Putamen (tissue), 1 donor: ENCODE measurements at places on chromosomes 11 and 22.

DNA sequence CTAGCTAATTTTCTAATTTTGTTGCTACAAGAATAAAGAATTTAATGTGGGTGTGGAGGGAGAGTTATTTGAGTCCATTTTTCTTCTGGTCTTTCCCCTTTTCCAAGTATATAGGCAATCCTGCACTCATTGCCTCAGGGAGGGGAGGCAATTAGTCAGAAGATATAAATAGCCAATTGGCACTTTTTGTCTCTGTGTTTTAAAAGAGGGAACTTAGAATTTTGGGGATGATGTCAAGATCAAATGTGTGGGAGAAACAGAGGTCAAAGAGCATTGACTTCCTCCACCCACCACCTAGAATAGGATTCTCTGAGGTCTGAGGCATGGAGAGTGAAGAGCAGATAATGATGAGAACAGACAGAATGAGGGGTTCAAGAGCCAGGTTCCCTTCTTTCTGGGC, 120.3 kb upstream of the ZC3H12C start:
- no peak for DNase-seq

- no peak for DNase-seq
Observed at GRCh38 chr22:50522806-50523438, 2.5 kb downstream of the SCO2 start.

DNA sequence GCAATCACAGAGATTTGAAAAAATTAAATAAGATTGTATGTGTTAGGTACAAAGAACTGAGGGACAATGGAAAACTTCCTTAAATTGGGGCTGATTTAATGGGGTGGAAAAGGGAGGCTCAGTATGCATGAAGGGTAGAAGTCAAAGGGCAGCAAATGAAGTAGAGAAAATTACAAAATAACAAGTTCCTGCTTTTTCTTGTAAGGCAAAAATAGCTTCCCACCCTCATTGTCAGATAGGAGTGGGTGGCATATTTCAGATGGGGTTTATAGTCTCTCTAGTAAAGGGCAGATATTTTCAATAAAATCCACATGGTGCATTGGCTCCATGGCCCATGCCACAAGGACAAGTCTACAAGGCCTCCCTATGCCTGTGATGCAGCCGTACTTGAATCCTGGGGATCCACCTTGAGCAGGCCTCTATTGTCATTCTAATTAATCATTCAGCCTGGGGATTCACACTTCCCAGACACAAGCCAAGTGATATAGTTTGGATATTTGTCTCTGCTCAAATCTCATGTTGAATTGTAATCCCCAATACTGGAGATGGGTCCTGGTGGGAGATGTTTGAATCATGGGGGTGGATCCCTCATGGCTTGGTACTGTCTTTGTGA, 36.7 kb upstream of the SESN3 start:
- DNase-seq = no peak

DNA sequence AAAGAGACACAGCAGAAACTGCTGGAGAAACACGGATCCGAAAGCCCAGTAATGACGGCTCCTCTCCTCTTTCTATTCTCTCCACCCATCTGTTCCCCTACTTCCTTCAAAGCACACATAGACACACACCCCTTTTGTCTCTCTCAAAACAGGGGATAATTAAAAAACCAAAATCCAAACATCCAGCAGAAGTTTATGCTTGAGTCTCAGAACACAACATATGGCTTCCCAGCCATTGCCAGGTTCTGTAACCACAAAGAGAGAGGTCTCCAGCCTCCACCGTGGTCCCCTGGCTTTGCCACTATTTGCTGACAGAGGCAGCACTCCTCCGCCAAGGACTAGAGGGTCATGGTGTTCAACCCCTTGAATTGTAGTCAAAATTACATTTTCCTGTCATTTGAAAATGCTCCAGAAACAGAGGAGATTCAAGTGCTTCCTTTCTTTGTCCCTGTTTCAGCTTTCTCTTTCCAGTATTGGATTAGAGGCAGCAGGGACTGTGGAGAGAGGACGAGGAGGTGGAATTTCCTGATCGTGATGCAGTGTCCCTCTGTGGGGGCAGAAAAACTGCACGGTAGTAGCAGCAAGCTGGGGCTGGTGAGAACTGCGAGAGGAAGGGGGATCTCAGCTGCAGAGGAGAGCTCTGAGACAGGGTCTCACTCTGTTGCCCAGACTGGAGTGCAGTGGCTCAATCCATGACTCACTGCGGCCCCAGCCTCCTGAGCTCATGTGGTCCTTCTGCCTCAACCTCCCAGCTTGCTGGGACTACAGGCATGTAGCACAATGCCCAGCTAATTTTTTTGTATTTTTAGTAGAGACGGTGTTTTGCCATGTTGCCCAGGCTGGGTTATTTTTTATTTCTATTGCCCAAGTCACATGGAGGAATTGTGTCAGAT, 60.3 kb downstream of the UBASH3B start:
- no peak for DNase-seq

DNA sequence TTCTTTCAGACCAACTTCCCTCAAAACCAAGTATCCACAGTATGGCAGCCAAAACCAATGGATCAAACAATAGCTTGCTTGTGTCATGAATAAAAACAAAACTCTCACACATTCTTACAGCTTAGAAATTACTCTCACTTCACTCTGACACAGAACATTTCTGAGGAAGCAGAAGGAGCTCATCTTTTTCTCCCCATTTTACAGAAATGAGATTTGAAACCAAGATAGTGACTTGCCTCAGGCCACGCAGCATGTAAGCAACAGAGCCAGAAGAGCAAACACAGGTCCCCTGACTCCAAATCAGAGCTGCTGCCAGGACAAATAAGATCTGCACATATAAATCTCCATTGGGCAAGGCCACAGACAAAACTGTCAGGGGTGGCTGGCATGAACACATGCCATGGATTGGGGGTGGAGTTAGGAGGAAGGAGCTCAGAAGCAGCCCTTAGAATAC, 64.8 kb downstream of the RAB30 start:
- peak; percentile 45 for DNase-seq

GRCh38 chr11:87141980-87142514, 104.3 kb downstream of the TMEM135 start:
- no peak for DNase-seq

DNA sequence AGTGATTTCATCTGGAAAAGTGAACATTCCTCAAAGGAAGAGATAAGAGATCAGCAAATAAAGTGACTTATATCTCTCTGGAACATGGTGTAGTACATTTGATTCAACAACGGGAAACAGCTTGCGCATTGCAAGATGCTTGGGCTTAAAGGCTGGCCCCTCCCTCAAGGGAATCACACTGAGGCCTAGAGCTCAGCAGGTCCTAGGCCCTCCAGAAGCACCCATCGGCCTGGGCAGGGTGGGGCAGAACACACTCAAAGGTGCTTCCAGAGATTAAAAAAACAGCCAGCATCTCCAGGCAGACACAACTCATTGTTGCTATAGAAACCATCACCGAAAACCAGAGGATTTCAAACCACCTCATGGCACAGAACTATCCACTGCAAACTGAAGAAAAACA, 69.0 kb upstream of the ARFGAP3 start:
- no peak for DNase-seq
